NCI-H1417 (cell line): ENCODE measurements at places on chromosomes 6 and 20.
A peak's percentile ranks its signal among the peaks of the same experiment; 100 is the strongest.

GRCh38 chr6:170003451-170004160 is 252.2 kb downstream of the ERMARD start:
- no peak for DNase-seq

DNA sequence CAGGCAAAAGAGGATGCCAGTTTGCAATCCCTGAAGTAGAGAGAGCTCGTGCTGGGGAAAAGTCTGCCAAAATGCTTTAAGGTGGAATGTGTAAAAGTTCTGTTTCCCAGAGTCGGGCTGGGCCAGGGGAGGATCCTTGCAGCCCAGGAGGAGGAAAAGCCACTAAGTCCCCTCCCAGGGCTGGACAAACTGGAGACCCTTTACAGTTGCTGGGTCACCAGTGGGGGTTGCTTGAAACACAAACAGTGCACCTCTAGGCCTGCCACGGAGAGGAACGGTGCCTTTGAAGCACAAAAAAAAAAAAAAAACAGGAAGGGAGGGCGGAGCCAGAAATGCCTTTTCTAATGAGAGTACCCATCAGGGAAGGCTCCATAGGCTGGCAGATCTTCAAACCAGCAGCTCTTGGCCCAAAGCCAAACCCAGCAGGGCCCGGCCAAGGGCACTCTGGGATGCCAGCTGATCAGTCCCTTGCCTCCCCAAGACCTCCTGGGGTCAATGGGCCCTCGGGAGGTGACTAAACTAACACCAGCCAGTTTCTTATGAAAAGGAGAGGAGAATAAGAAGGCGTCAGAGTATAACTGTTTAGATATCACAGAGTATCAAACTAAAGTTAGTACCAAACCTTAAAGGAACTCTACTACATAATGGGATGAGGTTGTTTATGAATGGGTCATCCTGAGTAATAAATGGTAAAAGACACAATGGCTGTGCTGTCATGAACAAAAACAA is 23.7 kb downstream of the HLA-A start:
- peak; percentile 97 for DNase-seq

GRCh38 chr20:46690219-46691106 is 1.2 kb upstream of the TP53RK start:
- DNase-seq, result no peak

GRCh38 chr6:157107571-157107914 is 215.8 kb downstream of the TMEM242 start:
- no peak for DNase-seq

GRCh38 chr6:135162678-135163439 is 18.2 kb upstream of the MYB start:
- DNase-seq, result peak; percentile 70

DNA sequence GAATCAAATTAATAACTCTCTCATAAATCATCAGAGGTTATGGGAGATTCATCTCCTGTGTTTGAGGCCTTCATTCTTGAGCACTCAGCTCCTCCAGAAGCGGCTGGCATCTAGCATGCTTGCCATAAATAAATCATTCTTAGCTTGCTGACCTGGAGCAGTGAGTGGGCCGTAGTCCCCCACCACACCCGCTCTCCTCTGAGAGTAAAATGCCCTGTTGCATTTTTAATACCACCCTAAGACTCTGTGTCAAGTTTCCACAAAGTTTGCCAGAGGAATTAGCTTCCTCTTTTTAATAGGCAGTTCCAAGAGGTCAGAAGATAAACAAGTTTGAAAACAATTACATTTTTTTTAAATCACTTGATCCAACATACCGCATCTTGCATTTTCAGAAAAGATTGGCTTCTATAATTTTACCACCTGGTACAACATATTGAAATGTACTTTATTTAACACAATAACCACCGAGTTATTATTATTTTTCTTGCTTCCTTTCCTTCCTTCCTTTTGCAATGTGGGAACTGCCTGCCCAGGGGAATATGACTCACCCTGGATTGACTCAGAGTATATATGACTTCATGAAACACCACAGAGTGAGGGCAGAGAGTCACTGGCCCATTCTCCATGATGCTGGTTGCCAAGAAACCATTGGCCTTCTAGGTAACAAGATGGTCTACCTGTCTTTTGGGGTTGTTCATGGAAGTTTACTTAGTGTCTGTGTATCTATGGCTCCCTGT is 29.4 kb upstream of the CLIC5 start:
- no peak for DNase-seq

DNA sequence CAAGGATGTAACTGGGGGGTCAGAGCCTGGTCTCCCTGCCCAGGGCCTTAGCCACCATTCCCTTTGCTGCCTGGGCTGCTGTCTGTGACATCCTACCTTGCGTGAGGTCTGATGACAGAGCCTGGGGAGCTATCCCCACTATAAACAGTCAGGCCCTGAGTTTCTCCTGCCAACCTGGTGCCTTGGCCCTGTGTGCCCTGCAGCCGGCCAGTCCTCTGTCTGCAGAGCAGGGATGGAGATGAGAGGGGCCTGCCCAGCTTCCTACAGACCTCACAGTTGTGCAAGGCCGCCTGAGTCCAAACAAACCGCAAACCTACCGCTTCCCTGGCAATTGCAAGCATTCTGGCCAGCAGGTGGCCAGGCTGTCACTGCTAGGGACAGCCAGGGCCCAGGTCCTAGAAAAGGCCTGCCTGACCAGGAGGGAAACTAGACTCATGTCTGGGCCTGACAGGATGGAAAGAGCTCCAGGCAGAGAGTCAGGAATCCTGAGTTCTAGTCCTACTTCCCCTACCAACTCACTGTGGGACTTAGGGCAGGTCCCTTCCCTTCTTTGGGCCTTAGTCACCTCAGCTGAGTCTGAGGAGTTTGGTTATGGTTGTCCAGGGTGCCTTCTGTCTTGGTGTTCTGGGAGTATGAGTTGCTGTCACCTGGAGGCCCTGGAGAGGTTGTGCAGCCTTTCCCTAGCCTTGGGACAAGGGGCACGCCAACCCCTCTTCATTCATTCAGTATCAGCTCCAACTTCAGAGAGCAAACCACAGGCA is 86.2 kb downstream of the VEGFA start:
- peak; percentile 24 for DNase-seq

DNA sequence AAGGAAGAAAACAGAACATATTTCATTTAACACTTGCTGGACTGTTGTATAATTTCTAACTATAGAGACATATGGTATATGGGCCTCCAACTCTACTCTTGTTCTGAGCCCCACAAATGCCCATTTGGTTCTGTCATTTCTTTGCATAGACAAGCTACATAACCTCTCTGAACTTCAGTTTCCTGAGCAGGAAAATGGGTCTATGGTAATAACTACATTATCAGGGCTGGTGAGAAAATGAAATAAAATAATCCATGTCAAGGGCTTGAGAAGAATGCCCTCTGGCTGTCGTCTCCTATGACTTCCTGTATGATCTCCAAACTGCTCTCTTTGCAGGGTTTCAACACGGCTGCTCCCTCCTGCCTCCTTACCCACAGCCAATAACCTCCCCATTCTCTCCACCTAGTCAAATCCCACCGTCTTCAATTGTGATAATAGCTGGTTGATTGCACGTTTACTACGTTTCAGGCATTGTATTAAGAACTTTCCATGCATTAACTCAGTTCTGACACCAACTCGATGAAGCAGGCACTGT is 12.0 kb downstream of the ZCCHC3 start:
- peak; percentile 55 for DNase-seq

DNA sequence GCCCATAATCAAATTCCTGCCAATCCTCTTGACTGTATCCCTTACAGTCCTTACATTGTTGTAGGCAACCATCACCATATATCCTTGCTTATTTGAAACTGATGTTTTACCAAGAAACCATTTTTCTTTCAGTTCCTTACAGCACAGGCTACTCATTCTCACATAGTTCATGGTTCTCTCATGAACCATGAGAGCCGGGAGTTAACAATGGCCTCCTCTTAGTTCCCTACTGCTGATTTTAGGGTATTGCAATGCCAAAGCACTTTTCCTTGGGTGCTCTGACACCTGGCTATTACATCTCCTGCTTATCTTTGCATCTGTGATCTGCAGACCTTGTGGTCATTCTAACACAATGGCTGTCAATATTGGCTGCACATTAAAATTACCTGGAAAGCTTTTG is 133.4 kb downstream of the MYB start:
- DNase-seq, result no peak

- no peak for DNase-seq
Observed at GRCh38 chr6:8074213-8074612, 10.0 kb upstream of the BLOC1S5 start.

GRCh38 chr6:56521976-56522375 is 120.7 kb downstream of the DST start:
- DNase-seq, result peak; percentile 11

DNA sequence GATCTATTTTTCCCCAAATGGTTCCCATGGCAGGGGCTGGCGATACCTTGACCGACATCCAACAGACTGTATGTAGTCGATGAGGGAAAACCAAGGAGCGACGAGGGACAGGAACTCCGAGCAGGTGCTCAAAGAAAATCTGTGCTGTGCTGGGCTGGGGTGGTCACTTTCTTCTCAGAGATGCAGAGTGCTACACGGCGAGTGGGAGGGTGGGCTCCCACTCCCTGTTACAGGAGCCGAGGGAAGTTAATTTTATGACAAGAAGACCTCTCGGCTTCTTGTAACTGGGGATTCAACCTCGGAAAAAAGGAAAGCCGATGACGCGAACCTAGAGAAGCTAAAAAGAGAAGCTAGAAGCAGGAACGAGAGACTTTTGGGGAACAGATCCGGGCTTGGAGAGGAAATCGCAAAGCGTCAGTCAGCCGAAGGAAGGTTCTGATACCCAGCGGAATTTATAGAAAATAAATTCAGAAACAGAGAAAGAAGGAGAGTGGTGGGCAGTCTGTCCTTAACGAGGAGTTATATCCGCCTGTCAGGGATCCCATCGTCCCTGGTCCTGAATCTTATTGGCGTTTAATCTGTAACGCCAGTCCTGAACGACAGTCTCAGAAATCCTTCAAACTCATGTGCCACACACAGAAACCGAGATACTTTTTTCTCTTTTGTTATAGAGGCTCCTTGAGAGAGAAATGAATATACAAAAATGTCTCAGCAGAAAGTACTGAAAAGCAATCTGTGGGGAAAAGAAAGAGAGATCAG is 84.6 kb upstream of the ZNF322 start:
- no peak for DNase-seq

DNA sequence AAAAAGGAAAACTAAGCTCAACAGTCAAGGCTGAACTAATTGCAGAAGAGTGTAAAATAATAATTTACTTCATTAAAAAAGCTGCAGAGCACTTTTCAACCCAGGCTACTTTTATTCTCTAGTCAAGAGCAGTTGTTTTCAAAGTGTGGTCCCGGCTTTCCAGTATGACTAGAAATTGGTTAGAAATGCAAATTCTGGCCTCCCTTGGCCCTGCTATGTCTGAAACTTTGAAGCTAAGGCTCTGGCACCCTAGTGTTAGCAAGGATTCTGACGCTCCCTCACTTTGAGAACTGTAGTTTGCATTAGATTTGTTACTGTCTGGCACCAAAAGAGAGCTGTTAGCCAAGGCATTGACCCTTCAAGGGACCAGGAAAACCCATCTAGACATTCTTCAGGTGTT is 9.5 kb upstream of the NXT1 start:
- DNase-seq, result no peak

GRCh38 chr6:91213229-91213901 is 626.5 kb upstream of the MAP3K7 start:
- DNase-seq, result no peak

GRCh38 chr6:67640484-67640883 is 994.6 kb upstream of the ADGRB3 start:
- no peak for DNase-seq

GRCh38 chr6:7725412-7725811 is 487 bp upstream of the BMP6 start:
- DNase-seq, result no peak

DNA sequence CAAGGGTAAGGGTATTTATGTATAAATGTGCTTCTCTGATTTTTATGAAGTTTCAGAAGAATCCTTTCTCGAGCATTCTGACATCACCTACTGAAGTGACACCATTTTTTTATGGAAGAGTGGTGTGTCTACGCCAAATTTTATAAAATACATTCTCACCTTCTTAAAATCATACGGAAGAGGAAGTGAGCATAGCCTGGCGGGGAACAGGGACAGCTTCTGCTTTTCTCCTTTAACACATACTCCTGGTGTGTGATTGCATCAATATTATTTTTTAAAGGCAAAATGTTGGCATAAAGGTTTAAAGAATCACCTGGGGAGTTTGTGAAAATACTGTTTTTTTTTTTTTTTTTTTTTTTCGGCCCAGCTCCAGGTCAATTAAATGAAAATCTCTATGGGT is 733.6 kb upstream of the MAN1A1 start:
- DNase-seq, result no peak

GRCh38 chr20:50477239-50477872 is 32.8 kb upstream of the PTPN1 start:
- DNase-seq, result no peak

GRCh38 chr6:4756247-4756646 is 20.0 kb upstream of the CDYL start:
- DNase-seq, result no peak

- no peak for DNase-seq
Observed at GRCh38 chr6:76790881-76791280, 672.4 kb downstream of the HTR1B start.

- no peak for DNase-seq
Observed at GRCh38 chr20:8995761-8996160, 73.1 kb upstream of the PLCB4 start.

- DNase-seq, result no peak
Observed at GRCh38 chr6:21676769-21677168, 83.2 kb downstream of the SOX4 start.

DNA sequence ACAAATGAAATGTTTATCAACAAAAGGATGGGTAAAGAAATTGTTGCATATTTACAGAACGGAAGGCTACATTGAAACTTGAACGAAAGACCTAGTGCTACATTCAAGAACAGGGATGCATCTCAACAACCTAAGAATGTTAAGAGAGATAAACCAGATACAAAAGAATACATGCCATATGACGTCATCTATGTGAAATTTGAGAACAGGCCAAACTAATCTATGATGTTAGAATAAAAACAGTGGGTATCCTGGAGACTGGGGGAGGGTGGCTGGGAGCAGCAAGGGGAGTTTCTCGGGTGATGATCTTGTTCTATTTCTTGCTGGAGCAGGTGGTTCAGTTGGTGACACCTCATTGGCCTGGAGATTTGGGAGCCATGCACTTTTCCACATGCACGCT is 81.5 kb downstream of the SULF2 start:
- DNase-seq, result no peak

GRCh38 chr6:128370072-128370471 is 150.3 kb downstream of the PTPRK start:
- no peak for DNase-seq

GRCh38 chr6:56693246-56693607 is 50.5 kb upstream of the DST start:
- DNase-seq, result no peak

DNA sequence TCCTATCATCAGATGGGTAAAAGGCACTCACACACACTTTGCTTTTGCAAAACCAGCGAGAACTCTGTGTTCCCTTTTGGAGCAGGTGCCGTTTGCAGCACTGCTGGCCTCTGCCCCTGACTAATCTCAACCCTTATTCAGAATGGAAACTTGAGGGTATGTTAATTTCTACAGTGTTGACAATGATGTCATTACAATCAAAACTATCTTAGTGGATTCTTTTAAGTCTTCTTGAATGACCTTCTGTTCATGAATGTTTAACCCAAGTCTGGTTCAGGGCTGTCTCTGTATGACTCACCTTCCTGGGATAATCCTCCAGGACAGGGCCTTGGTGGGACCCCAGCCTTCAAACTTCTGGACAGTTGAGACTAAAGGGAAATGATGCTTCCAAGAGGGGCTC is 197.9 kb downstream of the CDH4 start:
- no peak for DNase-seq
